ENCODE measurements at places on chromosomes 5 and 9.

- no peak for DNase-seq
Observed at GRCh38 chr9:32431196-32431595, 46.8 kb downstream of the ACO1 start.

GRCh38 chr9:18548456-18548855 lies 74.5 kb downstream of the ADAMTSL1 start:
- no peak for DNase-seq

- DNase-seq = peak; percentile 6
Observed at GRCh38 chr9:38432922-38433510, 8.8 kb upstream of the IGFBPL1 start.

- no peak for DNase-seq
Observed at GRCh38 chr9:70492319-70492777, 77.9 kb upstream of the KLF9 start.

- no peak for DNase-seq
Observed at GRCh38 chr5:75461679-75462078, 49.8 kb downstream of the CERT1 start.

DNA sequence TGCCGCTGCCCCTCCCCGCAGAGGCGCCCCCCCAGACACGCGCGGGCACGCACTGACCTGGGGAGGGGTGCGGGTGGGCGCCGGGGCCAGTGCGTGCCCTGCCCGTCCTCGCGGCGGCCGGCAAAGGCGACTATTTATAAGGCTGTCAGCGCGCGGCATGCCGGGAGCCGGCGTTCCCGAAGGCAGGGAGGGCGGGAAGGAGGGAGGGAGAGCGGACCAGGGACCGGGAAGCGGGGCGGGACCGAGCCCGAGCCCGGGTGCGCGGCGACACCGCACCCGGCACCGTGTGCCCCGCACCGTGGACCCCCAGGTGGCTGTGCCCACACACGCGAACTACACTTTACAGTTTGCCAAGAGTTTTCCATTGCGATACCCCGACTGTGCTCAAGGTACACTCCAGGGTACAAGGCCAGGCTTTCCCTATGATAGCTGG lies at the start of gene AK1:
AK1 (minus strand) TSS at position 110 of the 433 bp plus-strand sequence. CDS start 3,058 bp downstream, outside the sequence.
- peak; percentile 46 for DNase-seq
